ENCODE measurements at places on chromosomes 5 and 9.

DNA sequence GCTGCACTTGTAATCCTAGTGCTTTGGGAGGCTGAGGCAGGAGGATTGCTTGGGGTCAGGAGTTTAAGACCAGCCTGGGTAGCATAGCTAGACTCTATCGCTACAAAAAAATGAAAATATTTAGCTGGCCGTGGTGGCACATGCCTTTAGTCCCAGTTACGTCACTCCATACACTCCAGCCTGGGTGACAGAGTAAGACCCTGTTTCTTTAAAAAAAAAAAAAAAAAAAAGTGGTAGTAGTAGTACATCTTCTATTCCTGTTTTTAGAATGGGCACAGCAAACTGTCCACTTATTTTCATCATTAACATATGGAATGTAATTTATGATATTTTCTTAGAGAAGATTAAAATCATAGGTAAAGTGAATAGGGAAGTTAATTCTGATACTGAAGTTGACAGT is 48.2 kb downstream of the TRIO start:
- peak; percentile 52 for DNase-seq

GRCh38 chr9:131618071-131618479 is 72.8 kb downstream of the PRRT1B start:
- no peak for DNase-seq

- DNase-seq = no peak
Measured at GRCh38 chr9:110788871-110789270, 120.3 kb downstream of the MUSK start.

DNA sequence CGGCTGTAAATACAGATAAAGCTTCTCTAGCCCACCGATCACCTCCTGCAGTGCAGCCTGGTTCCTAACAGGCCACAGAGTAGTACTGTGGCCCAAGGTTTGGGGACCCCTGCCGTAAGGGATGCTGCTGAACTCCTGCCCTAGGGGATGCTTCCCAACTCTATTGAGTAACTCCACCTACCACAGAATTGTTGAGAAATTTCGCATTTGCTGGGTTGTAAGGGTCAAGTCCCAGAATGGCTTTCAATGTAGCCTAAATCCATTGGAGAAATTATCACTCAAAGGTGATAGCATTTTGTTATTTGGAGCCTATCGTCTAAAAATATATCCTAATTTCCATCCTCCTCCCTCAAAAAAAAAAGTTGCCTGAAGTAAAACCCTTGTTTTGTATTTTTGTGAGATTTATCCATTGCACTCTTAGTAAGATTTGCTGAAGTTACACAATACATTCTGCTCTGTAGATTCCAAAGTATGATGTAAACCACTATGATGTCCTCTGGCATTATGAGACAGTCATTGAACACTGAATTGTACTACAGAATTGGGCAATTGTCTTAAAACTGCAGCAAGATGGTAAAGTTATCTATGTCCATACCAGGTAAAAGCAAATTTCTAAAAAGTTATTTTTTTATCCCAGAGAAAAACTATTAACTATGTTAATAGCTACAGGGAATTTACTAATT is 14.0 kb downstream of the ACTBL2 start:
- no peak for DNase-seq

DNA sequence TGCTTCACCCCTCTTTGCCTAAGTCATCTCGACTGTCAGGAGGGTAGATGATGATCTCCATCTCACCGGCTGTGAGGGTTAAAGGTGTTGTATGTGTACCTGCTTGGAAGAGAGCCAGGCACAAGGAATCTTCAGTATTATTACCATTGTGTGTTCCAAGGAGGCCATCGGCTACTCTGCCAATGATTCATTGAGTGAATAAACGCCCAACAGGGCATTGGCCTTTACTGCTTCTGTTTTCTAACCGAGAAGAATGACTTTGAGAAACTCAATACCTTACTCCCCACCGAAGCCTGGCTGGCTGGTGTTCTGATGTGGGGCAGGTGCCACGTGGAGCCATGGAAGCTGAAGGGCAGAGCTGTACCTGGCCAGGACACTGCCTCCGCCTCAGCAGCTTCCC is 228.8 kb downstream of the SNX18 start:
- no peak for DNase-seq

DNA sequence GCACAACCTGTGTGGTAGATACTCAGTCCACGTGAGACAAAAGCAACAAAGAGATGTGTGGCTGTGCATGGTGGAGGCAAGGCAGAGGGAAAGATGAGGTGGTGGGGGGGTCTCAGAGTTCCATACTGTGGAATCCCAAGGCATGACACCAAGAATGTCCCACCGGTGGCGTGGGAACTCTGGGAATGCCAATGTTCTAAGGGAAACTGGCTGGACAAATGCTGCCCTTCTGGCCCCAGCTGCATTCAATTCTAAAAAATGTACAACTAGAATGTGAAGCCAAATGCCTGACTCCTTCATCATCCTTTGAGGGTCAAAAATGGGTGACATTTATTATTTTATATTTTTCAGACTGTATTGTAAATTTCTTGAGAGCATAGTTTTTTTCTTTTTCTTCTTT is 58.2 kb upstream of the EQTN start:
- no peak for DNase-seq

GRCh38 chr5:173742432-173742816 is 126.0 kb upstream of the BOD1 start:
- DNase-seq = no peak

- DNase-seq = peak; percentile 27
Measured at GRCh38 chr9:114409103-114409780, 21.5 kb upstream of the AKNA start.

GRCh38 chr5:168637793-168638192 is 58.6 kb upstream of the PANK3 start:
- no peak for DNase-seq

GRCh38 chr5:6279607-6280006 is 98.7 kb downstream of the MED10 start:
- no peak for DNase-seq

GRCh38 chr9:133255371-133256135 is 19.4 kb downstream of the ABO start:
- DNase-seq = no peak

DNA sequence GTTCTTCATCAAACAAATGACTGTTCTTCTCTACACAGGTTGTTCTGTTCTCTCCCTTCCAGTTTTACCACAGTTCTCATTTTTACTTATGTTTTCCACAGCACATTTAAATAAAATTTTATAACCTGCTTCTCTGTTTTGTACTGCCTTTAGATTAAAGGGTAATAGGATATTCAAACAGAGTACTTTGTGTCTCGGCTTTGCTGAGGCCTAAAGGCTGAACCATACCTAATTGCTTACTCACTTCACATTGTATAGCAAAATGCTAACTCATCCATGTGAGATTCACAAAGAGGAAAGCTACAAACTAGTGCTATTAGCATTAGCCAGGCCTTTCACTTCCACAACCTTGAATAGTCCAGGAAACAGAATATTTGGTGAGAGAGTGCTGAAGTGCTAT is 200.3 kb downstream of the TRPM3 start:
- DNase-seq = peak; percentile 12

DNA sequence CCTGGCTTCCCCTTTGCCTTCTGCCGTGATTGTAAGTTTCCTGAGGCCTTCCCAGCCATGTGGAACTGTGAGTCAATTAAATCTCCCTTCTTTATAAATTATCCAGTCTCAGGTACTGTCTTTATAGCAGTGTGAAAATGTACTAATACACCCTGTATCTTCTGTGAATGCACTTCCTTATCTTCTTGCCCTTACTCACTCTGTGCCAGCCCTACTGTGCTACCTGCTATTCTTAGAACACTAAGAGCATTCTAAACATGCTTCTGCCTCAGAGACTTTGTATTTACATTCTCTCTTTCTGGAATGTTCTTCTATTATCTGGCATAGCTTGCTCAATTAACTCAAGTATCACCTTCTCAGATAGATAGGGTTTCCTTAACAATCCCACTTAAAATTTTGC is 164.4 kb upstream of the EDIL3 start:
- no peak for DNase-seq

GRCh38 chr5:32499261-32499660 is 54.7 kb upstream of the ZFR start:
- DNase-seq = no peak

DNA sequence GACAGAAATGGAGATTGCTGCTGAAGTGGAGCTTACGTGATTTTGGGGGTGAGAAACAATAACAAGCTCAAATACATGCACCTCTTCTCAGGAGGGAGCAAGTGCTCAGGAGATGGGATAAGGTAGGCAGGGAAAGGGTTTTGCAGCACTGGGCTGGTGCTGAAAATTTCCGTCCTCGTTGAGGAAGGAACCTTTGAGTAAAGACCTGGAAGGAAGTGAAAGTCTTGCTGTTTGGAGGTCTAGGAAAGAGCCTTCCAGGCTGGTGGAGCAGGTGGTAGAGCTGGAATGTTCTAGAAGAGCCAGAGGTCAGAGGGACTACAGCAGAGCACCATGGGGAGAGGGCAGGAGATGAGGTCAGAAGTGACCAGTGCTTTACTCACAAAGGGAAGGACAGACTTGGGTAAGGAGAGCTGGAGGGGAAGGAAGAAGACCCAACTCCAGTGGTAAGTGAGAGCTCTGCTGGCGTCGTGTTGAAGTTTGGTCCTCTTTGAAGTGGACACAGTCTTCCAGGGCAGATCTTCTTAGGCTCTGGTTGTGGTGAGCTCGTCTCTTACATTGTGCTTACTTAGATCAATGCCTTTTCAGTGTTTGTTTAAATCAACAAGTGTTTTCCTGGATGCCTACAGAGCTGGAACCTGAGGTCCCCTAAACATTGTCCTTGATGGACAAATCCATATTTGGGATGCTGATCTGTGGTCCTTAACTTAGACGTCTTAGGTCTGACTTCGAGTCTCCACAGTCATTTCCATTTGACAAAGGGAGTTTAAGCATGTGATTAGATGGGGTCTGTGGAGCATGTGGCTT is 21.0 kb downstream of the ANKRD33B start:
- DNase-seq = no peak

GRCh38 chr9:124812441-124812876 is 35.5 kb downstream of the OLFML2A start:
- peak; percentile 95 for DNase-seq

- no peak for DNase-seq
Measured at GRCh38 chr5:153101235-153102180, 389.0 kb upstream of the GRIA1 start.

DNA sequence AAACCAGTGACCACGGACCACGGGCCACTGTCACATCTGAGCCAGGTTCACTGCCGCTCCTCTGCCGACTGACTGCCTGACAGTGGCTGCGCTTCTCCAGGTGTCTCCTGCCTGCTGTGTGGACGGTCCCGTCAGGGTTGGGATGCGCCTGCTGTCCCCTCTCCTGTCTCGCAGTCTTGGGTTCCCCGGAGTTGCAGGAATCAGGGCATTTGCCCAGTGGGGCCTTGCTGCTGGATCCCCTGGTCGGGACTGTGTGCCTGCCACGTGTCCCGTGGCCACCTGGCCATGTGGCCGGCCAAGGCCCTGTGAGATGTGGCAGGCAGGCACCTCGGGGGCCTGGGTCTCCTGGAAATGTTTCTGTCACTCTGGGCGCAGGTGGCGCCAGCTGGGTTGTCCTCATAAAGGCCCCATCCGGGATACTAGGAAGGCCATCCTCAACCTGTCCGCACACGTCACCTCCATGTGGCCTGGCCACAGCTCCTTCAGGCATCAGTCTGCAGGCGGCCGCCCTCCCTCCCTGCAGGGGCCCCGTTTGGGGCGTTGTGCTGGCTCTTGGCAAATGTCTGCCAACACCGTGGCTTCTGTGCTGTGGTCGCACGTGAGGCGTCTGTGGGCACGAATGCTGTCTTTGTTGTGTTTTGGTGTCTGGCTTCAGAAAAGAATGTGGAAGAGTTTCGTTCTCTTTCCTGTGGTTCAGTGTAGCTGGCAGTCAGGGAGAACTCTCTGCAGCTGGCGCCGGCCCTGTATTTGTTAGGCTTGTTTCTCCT is 6.4 kb upstream of the TOR4A start:
- DNase-seq = no peak

DNA sequence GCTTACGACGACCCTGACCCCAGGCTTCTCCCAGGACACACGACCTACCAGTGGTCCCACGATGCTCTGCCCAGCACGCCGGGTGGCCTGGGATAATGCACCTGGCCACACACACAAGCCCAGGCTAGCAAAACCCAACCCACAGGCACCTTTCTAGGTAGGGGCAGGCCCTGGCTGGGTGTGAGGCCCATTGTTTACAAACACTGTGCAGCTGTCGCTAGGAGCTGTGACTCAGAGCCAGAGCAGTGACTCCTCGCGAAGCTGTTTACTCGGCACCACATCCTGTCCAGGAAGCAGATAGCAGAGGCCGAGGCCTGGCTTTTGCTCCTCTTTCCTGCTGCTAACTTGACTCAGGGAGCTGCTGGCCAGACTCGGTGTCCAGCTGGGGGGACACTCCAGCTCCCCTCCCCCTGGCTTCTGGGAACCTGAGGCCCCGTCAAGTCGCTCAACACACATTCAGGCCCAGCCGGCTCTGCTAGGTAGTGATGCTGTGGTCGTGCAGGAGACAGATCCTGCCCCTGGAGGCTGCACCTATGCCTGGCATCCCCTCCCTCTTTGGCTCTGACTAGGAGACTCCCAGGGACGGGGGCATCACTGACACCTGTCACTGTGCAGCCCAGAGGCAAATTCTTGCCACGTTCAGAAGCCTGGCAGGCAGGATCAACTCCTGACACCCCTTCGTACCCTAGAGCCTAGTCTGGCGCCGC is 12.8 kb upstream of the RALGDS start:
- DNase-seq = peak; percentile 96

GRCh38 chr9:71270554-71270953 is 149.1 kb upstream of the TRPM3 start:
- no peak for DNase-seq

- no peak for DNase-seq
Measured at GRCh38 chr9:93299418-93300174, 115.7 kb downstream of the WNK2 start.

DNA sequence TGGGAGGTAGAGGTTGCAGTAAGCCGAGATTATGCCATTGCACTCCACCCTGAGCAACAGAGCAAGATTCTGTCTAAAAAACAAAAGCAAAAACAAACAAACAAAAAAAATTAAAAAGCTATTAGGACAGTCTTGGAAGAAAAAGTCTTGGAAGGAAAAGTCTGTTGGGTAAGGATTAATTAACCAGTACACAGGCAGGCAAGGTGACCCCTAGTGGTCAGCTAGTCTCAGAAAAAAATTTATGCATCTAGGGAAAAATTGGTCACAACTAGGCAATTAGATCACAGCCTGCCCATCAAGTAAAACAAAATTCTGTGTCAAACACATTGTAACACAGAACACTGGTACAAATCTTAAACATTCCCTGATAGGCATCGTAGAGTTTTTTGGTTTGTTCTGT is 6.7 kb upstream of the ANKRD18B start:
- DNase-seq = peak; percentile 59

Data from H4 (cell line).